ENCODE measurements at places on chromosomes 6 and 20.

DNA sequence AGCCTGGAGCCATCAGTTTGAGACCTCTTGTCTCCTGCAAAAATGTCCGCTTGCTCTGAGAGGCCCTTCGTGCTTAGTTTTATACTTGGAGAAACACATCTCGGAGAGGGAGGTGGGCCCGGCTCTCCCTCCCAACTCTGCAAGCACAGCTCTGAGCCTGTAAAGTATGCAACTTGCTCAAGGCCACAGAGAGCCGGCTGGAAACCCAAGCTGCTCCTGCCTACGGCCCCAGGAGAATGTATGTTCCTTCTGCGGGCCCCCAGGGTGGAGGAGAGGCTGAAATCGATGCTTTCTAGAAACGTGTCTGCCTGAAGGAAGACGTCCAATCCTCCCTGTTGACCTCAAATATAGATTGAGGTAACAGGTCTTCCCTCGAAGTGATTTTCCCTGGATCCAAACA, 205.4 kb downstream of the PREX1 start:
- no peak for DNase-seq

GRCh38 chr20:53738039-53738944, 144.7 kb upstream of the ZNF217 start:
- no peak for DNase-seq

DNA sequence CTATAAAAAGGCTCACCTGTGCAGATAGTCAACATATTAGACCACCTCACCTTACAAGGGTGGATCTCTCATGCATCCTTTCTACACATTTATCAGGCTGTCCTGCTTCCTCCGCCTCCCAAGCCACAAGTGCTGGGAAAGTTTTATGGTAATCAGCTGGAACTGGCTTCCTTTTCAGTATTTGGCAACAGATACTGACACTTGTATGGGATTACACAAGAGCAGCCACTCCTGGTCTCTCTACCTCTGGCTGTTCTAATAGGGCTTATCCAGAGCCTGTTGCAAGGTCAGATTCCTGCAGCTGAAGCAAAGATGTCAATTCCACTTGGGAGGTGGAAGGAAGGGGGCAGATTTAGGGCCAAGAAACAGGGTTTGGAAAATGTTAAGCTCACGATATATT, 503 bp upstream of the GPLD1 start:
- DNase-seq = no peak

DNA sequence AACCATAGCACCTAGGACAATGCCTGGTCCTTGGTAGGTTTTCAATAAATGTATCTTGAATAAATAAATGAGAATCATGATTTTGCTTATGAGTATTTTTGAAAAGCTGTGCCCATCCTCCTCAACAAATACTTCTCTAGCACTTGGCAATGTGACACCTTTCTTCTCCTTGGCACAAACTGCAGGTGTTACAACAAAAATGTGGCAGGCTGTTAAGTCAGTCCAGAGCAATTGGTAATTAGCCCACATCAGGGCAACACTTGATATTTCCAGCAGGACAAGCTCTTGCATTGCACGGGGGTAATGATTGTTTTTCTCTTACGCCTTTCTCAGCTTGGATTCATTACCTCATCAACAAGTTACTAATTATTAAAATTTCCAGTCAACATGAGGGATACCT, 31.6 kb upstream of the SNX9 start:
- no peak for DNase-seq

- DNase-seq = no peak
These were observed 21.5 kb upstream of the TMEM244 start for GRCh38 chr6:129882510-129883023.

GRCh38 chr20:2838847-2839671, 1.4 kb downstream of the PCED1A start:
- no peak for DNase-seq

DNA sequence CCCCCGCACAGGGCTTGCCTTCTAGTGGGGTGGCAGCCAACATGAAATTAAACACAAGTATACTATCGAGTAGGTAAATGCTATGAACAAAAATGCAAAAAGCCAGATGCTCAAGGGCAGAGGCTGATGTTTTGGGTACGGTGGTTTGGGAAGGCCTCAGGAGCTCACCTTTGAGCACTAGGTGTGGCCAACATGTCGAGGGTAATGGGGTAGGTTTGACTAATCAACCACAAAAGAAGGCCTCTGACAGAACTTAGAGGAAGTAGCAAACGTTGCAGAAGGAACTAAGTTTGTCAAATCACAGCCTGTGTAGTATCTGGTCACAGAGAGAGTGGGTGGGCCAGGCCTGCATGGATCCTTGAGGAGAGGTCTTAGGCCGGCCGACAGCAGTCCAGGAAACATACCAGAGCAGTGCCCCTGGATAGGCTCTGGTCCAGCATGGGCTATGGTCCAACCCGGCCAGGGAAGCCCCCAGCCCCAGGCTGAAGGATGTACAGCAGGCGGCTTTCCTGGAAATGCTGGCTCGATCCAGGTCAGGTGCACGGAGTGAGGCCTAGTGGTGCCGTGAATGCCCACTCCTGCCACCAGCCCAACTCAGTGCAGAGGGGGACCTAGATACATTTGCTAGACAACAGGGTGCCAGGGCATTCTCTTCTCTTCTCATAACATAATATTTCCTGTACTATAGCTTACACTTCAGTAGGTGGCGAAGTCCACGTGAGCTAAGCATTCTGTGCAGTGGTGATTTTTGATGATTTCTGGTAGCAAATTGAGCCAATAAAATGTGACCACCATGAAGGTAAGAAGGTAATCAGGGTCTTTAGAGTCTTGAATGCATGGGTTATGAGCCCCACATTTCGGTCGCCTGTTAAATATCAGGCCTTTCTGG, 56.3 kb upstream of the CD93 start:
- no peak for DNase-seq

DNA sequence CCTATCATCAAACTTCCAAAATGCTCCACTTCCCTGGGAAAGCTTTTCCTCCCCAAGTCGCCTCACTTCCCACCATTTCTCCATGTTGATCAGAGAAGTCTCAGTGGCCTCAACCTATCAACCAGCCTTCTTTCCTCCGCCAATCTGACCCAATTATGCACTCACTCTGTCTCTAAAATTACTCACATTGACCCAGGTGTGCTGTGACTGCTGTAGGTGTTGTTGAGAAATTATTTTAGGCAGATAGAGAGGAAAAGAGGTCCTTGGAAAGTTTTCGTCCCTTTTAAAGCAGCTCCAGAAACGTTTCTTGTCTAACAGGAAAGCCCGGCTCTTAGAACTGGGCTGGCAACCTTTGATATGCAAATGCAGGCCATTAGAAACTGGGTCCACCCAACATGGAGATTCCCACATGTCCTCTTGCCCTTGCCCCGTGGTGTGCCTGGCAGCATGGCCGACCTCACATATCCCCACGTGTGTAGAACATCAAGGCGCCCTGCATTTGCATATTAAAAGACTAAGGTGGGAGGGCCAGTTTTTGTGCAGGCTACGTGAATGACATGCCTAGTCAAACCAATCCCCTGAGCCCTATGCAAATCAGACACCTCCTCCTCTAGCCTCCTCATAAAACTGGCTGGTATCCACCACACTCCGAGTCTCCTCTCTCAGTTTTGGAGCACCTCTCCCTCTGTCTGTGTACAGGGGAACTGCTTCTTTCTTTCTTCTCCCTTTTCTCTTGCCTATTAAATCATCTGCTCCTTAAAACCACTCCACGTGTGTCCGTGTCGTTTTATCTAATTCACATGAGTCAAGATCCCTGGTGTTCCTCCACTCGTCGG, 12.9 kb downstream of the IPCEF1 start:
- peak; percentile 3 for DNase-seq

DNA sequence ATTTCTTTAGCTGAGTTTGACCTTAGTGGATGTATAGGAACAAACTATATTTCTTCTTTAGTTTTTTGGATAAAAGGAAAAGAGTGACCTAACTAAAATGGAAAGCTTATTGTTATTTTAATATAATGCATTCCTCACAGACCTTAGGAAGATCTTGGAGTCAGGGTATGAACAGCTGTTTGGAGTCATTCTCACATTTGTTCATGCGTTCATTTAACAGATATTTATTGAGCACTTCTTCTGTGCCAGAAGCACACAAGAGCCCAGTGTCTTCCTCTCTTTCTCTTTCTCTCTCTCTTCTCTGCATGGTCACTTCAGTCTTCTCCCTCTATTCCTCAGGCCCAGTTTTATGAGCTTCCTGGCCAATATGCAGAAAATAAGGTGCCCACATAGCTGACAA, 744.0 kb upstream of the MAP3K7 start:
- no peak for DNase-seq

DNA sequence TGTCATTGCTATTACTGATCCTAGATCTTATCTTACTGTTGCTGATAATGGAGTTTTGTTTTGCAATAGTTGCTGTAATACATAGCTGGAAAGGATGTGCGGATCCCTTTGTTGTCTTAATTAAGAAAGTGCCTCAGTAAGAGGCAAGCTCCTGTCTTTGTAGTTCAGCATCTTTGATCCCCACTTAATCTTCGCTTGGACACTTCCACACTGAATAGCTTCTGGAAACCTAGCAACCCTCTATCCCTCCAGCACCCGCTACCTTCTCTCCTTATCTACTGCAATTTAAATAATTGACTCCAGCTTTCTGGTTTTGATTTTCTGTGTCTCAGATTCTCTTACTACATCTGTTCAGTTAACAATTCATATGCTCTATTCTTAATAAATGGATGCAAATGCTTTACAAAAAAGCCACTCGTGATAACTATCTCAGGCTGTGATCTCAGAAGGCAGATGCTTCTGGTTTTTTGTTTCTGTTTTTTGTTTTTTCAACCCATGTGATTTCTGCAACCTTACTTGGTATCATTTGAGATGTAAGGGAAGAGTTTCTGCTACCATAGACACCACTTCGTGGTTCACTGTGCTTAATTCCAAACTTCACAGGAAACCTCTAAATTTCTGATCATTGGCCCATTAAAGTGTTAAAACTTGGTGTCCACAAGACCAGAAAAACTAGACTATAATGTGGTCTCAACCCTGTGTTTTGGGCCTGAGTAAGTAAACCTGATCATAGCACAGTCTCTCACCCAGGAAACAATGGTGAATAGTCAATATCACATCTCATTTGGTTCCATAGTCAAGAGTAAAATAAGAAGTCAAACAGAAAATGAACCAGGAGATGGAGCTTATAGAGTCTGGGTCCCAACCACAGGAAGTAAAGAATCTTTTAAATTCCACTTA, 352.1 kb upstream of the SOX4 start:
- DNase-seq = no peak

GRCh38 chr6:84061174-84061573, 27.6 kb downstream of the MRAP2 start:
- DNase-seq = no peak

- DNase-seq = no peak
These were observed 39.3 kb upstream of the APCDD1L start for GRCh38 chr20:58554541-58554940.

DNA sequence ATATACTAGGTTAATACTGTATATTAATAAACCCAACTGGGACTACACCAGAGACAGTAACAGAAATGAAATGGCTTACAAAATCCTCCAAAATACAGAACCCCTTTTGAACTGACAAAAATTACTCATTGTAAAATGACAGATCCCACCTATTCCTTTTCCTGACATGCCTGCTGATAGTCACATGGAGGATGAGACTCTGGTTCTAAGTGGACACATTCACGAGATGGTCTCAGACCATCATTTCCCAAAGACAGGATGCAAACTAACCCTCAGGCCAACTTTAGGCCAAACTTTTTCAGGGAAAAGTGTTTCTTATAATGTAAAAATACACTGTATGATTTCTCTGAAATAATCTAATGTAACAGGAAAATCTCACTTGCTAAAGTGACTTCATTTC, 22.5 kb downstream of the TBC1D7 start:
- no peak for DNase-seq

DNA sequence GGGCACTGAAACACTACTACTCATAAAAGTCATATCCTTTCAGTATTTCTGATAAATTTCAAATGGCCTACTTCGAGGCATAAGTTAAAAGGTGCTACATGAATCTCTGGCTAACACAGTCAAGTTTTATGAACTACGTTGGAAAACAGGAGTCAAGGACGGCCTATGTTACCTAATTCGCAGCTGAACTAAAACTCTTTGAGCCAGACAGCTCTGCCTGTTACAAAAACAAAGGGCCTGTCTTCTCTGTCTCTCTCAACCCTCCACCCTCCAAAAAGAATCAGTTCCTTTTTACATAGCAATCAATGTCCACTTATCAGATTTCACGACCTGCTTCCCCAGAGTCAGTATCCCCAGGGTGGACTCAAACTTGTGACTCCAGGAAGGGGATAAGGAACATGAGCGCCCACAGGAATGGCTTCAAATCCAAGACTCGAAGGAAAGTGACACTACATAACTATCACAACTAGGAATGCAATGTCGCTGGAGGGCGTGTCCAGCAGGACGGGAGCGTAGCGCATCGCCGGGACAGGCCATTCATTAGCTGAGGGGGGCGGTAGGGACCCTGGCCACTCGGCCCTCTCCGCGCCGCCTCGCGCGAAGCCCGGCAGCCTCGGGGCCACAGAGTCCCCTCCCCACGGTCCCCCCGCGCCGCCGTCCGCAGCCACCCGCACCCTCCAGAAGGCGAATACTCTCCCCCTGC, 591 bp downstream of the IBTK start:
- peak; percentile 76 for DNase-seq

GRCh38 chr6:152471456-152472265, 165.5 kb downstream of the SYNE1 start:
- DNase-seq = no peak

DNA sequence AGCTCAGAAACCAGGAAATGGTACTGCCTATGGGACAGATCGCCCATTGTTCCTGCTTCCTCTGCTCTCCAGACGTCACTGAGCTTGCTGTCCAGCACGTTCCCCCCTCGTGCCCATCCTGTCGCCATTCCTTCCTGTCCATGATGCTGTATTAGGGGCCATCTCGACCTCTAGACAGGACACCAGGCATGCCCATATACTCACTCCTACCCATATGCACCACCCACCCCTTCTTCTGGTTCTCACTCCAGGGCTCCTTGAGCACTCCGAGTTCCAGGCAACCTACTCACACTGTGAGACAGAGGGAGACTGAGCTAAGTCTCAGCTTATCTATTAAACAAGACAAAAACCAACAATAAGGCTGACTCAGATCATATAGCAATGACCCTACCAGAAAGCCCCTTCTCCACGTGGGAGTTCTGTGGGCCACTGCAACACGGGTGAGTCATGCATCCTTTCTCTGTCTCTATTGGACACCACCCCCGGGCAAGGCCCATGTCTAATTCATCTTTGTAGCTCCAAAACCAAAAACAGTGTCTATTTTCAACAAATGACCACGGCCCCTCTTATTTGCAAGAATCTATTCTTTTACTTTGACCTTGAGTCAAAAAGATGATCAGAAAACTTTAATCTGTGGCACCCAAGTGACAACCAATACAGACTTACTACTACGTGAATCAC, 65.7 kb downstream of the PSMG4 start:
- DNase-seq = peak; percentile 46

GRCh38 chr6:121485359-121485811, 49.9 kb downstream of the GJA1 start:
- DNase-seq = no peak

GRCh38 chr20:46423882-46424482, 17.6 kb upstream of the ELMO2 start:
- no peak for DNase-seq

DNA sequence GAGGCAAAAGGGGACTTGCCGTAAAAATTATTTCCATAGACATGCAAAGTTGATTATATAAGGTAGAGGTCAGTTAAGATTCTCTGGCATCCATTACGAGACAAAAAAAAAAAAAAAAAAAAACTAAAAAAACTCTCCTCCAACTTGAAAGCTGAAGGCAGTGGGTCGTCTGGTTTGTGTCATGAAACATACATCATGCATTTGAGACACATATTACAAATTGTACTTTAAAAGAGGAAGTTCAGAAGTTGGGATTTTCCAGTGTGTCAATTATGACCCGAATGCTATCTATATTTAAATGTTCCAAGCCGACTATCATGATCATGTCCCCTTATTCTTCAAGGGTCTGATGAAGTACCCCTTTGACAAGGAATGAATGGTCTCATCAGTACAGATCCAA, 125.1 kb downstream of the ZNF217 start:
- DNase-seq = no peak
